ENCODE measurements at places on chromosomes 12 and 14.

DNA sequence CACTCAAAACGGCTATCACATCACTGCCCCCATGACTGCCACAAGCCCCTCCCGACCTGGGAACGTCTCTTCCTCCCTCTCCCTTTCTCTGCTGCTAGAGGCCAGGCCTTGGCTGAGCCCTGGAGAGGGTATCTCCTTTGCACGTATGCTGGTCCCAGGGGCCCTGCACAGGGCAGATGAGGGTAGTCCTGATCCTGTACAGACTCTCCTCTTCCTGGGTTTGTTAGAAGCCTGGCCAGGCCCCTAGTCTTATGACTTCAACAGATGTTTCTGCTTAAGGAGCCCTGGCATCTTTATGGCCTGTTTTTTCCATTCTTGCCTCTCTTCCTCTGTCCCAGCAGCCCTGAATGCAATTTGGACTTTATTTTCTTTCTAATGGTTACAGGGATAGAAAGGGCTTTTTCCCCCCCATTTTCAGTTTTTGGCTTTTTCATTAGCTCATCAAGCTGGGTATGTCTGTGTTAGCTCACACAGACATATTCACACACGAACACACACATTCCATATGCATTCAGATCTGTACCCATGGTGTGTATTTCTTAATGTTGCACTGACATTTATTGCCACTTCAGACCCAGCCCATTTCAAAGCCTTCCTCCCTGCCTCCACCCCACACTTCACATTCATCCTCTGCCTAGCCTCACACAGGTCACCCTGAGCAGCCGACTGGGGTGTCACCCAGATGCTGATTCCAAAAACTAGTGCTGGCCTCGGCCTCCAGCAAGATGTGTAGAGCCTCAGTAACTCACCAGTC is 203.2 kb downstream of the ZFP36L1 start:
- no peak for DNase-seq

DNA sequence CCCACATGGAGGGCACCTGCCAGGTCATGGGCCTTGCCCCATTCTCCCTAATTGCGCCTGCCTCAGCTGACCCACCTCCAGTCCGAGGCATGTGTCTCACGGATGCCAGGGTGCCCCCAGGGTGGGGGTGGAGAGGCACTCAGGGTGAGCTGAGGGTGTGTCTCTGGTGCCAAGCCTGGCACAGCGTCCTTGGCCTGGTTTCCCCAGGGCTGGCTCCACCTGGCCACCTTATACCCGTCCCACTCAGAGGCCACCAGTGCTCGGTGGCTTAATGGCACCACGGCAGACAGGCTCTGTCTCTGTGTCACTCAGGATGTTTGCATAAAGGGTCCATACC is 33.6 kb upstream of the TDRD9 start:
- no peak for DNase-seq

GRCh38 chr12:3380200-3381043 is 110.6 kb upstream of the PRMT8 start:
- DNase-seq = no peak

DNA sequence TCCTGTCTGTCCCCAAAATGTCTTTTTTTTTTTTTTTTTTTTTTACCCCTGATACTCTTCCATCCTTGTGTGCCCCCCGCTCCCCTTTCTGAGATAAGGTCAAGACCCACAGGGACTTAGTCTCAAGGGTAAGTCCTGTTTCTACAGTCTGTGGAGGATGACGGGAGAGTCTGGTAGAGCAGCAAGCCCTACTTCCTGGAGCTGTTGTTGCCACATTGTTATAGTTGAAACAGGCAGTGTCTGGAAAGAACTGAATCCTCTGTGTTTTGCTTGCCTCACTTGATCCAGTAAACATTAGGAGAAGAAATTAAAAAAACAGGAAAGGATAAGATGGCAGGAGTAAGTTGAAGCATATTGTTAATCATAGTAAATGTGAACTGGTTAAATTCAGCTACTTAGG is 45.5 kb downstream of the ZNF664 start:
- no peak for DNase-seq

- no peak for DNase-seq
Observed at GRCh38 chr14:73463411-73463810, 5.1 kb upstream of the NUMB start.

GRCh38 chr12:88145567-88146505 is 3.7 kb downstream of the TMTC3 start:
- no peak for DNase-seq

DNA sequence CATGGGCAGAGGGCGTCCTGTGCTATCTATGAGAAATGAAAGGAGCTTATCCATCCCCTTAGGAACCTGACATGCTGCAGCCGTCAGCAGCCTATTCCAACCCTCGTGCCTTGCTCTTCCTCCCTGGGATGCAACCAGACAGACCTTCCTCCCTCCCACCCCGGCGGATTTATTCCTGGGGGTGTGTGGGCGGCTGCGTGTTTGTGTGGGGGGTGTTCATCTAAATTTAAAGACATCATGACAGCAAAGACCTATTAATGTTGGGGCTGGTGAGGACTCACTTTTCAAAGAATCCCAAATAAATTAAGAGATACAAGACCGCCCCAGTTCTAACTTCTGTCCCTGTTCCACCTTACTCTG is 52.0 kb downstream of the WSCD2 start:
- DNase-seq = no peak

DNA sequence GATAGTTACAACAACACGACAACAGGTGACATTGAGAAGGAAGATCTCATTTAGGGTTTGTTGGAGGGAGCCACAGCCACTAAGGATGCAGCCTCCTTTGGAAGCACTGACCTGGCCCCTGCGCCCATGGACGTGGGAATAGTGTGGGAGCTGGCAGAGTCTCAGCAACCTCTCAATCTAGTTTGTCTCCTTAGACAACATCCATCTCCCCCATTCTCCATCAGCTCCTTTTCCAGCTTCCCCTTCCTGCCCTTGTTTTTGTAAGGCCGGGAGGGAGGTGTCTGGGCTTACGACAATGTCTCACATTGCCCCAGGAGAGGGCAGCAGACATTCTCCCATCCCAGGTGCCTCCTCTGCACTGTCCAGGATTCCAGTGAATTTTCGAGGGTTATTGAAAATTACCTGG is 170.2 kb upstream of the PZP start:
- DNase-seq = peak; percentile 69

DNA sequence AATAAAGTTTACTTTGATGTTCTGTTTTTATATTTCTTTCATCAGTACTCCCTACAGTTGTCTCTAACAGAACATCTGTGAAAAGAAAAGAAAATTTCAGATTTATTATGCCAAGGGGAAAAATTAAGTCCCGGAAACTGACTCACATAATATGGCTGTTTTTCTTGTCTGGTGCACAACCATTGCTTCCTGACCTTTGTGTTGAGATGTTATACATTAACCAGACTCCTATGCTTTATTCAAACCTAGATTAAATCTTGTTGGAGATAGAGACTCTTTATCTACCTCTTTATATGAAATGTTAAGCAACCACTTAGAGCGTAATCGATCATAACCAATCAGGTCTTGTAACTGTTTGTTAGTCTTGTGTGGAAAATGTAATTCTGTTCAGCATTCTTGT is 37.6 kb upstream of the BICD1 start:
- no peak for DNase-seq

DNA sequence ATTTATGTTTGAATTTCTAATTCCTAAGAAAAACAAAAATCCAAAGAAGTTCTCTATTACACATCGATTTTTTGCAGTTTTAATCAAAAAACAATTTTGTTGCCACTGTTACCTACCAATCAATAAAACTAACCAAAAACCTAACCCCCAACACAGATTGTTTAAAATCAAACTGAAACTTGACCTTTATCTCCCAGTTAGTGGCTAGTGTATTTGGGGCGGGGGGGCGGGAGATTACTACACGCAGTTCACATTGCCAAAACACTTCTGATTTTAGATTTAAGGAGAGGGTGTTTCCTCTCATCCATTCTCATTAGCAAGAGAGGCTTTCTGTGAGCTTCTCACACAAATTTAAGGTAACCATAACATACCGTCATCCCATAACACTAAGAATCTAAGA is 6.4 kb downstream of the CDC42BPB start:
- DNase-seq = no peak
